ELR (cell line): ENCODE measurements at places on chromosomes 1 and 21.
A peak's percentile ranks its signal among the peaks of the same experiment; 100 is the strongest.

- DNase-seq, result no peak
Measured at GRCh38 chr1:219202567-219202966, 28.9 kb downstream of the LYPLAL1 start.

GRCh38 chr1:157140063-157140588, 1.9 kb upstream of the ETV3 start:
- DNase-seq, result peak; percentile 50

DNA sequence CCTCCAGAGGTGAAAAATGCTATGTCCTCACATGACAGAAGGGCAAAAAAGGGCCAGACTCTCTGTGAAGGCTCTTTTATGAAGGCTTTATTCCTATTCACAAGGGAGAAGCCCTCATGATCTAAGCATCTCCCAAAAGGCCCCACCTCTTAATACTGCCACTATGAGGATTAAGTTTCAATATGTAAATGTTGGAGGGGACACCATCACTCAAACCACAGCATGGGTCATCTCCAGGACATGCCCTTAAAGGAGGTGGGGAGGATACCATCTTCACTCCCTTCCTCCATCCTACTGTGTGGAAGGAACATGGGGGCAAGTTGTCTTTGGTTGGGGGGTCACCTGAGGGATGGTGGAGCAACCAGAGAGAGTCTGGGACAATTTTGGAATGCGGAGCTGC, 170.1 kb downstream of the TRIM33 start:
- DNase-seq, result no peak

GRCh38 chr1:178019622-178020021, 49.8 kb upstream of the SEC16B start:
- no peak for DNase-seq

DNA sequence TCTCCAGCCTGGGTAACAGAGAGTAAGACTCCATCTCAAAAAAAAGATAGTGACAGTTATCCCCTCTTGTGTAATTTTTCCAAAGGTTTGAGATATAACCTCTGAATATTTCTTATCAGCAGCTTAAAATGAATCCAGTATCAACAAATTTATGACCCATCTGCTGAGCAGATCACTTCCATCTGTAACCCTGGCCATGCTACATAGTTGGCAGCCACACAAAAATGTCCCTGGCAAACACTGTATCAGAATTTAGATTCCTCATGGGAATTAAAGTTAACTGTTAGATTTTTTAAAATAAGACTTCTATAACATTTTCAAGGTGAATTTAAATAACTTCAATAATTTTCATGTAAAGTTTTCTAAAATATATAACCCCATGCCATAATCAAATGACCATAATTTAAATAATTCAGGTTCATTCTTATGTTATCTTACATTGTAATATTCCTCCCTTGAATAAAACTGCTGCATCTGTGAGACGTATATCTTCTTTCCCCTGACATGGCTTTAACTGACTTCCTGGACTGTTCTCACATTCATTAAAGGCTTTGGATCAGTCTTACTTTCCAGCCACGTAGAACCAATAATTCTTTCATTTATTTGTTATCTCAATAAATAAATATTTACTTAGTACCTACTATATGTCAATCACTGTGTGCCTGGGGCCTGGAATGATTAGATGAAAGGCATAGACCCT, 5.3 kb upstream of the PRPF38B start:
- no peak for DNase-seq

GRCh38 chr1:8343464-8344001, 25.6 kb downstream of the SLC45A1 start:
- DNase-seq, result peak; percentile 96

GRCh38 chr21:30044447-30045064, 104.8 kb upstream of the GRIK1 start:
- DNase-seq, result peak; percentile 27

- DNase-seq, result no peak
Measured at GRCh38 chr1:180836449-180836848, 76.2 kb upstream of the KIAA1614 start.

GRCh38 chr1:234114648-234115307, 210.3 kb downstream of the SLC35F3 start:
- peak; percentile 80 for DNase-seq

DNA sequence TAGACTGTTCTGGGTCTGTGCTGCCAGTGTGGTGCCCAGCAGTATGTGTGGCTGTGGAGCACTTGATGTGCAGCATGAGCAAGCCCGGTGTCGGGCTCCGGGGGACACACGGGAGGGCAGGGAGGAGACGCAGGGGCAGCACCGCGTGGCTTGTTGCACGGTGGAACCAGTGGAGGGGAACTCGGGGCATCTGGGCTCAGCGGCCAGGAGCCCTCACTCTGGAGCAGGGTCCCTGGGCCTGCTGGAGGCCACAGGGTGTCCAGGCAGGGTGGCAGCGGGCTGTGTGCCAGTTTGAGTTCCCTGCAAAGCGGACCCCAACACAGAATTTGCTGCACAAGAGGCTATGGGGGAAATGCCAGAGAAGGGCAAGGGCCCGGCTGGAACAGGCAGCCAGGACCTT, 30.6 kb downstream of the PCNT start:
- no peak for DNase-seq

DNA sequence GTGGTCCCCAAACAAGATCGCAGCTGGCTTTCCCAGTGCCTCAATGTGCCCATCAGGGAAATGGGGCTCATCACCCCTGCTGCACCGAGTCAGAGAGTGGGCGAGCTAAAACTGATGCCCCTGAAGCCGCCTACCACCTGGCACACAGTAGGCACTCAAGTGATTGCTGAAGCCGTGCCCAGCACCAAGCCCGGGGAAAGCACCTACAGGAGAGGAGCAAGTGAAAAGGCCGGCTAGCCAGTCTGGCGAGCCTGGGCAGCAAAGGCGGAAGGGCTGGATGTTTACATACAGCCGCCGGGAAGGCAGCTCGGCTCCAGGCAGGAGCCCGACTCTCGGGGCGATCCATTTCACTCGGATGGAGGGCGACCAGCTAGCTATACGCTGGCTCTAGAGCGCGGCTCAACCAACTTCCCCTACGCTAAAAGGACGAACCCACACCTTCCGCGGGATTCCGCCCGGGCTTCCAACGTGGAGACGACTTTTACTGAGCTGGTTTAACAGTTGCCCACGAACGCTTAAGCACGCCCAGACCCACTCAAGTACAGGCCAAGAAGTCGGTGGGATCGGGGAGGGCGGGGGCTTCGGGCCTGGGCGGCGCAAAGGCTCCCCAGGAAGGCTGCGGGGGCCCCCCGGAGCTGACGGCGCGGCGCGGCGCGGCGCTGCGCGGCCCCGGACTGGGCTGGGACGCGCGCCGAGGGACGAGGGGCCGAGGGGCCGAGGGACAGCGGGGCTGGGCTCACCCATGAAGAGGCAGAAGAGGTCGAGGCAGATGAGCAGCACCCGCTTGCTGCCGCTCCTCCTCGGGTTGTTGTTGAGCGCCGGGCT, 1.0 kb downstream of the PLPP3 start:
- peak; percentile 72 for DNase-seq

DNA sequence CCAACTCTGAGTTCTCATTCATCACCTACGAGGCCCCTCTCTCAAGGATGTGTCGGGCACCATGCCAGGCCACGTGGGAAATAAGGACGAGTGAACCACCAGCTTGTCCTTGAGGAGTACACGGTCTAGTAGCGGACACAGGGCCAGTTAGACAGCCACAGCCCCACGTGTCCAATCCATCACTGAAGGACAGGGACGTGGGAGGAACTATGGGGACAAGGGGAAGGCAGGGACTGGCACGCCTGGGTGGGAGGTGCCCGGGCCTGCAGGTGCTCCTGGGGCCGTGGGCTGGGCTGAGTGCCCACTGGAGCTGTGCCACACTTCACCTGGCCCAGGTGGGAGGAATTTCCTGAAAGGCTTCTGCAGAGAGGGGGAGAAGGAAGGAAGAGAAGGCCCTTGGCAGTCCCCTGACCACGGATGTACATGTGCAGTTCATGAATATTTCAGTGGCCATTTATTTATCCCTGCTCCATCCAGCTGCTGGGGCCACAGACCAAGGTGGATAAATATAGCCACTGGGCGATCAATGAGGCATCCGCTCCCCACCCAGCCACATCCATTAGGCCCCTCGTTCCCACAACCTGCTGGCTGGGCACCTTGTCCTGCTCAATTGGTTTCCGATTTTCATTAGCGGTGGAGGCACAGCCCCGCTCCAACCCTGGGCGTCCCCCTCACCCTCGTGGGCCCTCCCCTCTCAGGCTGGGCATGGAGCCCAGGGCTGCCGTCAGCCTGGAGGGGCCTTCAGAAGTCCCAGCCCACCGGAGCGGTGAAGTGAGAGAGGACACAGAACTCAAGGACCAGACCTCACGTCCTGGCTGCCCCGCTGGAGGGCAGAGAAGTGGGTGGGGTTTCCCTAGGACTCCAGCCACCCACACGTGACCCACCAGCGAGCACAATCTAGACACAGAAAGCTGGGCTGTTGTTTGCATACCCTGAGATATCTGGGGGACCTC, 59.5 kb downstream of the CASZ1 start:
- DNase-seq, result no peak

DNA sequence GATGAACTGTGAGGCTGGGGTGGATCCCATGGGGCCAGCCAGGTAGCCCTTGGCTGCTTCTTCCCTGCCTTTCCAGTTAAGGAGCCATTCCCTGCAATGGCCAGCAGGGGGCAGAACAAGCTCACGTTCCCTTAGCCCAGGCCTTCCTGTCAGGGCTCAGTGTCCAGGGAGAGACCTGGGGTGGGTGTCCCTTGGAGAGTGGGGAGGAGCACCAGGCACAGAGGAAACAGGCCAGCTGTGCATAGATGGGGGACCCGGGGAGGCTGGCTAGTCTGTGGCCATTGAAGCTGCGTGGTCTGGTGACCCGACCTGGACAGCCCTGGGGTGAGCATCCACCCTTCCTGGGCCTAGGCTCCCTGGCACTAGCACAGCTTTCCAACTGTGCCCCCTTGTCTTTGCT, 13.2 kb upstream of the EPS8L3 start:
- DNase-seq, result peak; percentile 85

GRCh38 chr21:32537569-32537881, 47.8 kb downstream of the TCP10L start:
- DNase-seq, result no peak

- no peak for DNase-seq
Measured at GRCh38 chr1:183598386-183598785, 8.1 kb upstream of the NCF2 start.

DNA sequence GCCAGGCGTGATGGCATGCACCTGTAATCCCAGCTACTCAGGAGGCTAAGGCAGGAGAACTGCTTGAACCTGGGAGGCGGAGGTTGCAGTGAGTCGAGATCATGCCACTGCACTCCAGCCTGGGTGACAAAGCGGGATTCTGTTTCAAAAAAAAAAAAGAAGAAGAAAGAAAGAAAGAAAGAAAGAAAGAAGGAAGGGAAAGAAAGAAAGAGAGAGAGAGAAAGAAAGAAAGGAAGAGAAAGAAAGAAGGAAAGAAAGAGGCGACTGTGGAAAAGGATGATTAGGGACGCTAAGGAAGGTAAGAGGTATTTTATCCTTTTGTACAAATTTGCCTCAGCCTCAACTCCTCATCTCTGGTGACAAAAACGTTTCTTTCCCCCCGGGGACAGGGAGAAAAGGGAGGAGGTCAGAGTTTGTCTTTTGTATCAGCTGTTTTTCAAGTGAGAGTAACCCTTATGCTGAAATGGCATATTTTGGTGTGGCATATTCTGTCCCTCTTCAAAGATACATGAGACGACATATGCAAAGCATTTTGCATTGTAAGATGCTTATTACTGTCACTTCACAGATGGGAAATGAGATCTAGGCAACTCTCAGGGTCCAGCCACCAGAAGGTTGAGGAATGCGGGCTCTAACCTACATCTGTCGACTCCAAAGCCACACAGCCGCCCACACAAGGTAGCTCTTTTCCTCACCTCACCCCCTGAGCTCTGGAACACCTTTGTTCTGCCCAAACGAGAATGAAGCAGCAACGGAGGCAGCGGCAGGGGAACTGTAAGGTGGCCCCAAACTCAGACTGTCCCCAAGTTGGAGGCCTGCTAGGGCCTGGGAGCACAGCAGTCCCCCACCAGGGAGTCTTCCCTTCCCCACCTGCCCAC, 38.0 kb downstream of the NUAK2 start:
- DNase-seq, result no peak

DNA sequence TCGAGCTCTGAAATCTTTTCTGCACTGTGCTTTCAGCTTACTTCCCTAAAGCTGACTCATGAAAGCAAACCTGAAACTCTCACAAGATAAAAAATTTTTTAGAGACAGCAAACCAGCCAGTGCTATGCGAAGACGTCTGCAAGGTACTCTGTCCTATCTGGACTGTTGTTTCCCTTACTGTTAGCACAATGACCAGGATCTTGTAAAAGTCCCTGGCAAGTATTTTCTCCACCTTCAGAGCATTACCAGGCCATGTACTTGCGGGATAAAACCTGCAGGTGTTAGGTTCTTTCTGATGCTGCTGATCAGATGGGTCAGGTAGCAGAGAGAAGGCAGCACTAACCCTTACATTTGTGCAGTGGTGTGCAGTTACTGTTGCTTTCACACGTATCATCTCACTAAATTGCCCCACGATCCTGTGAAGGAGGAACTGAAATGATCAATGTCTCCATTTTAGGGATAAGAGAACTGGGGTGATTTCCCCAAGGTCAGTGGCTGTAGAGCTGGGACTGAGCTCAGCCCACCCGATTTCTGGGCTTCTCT, 56.6 kb downstream of the PLXNA2 start:
- no peak for DNase-seq

DNA sequence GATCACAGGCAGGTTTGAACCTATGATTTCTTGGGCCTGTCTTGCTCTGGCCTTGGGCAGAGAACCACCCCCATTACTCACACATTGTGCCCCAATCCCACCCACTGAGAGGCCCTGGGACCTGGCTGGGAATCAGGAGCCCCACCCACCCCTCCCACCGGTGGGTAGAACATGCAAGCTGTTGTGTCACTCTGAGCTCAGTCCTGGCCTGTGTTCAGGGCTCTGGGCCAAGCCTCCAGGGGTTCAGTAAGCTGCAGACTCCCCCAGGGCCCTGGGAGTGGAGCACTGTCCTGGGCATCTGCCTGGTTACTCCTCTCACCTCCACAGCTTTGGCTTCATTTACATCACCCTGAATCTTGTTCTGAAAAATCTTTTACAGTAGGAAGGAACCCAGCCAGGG, 270.5 kb downstream of the RRAGC start:
- no peak for DNase-seq

DNA sequence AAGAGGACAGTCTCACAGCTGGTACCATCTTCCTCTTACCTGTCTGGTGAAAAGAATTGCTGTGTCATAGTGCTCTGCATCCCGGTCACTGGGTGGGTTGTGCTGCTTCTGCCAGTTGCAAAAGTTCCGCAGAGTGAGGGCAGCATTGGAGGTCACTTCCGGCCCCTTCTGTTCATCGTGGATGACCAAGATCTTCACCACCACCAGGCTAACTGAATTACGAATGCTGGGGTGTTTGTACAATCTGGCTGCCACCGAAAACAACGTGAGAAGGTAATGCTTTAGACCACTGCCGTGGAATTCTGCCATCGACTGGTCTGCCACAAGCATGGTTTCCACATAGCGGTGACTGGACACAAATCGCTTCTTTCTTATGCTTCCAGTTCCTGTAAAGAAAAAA, 2.9 kb downstream of the ADAMTS1 start:
- DNase-seq, result peak; percentile 73

GRCh38 chr1:111811891-111812290, 56.2 kb downstream of the DDX20 start:
- DNase-seq, result no peak
